Activated CD4-positive, alpha-beta T cell treated with anti-CD3 and anti-CD28 coated beads, Interleukin-2, Interleukin-4, amounts not matched to agents 100 ng/mL and 50 ng/mL, durations not matched to agents 16 hours and 8 hours (primary cell): ENCODE measurements at places on chromosomes 13 and 19.

GRCh38 chr19:12685831-12686230 lies 2.0 kb upstream of the GNG14 start:
- DNase-seq: no peak

DNA sequence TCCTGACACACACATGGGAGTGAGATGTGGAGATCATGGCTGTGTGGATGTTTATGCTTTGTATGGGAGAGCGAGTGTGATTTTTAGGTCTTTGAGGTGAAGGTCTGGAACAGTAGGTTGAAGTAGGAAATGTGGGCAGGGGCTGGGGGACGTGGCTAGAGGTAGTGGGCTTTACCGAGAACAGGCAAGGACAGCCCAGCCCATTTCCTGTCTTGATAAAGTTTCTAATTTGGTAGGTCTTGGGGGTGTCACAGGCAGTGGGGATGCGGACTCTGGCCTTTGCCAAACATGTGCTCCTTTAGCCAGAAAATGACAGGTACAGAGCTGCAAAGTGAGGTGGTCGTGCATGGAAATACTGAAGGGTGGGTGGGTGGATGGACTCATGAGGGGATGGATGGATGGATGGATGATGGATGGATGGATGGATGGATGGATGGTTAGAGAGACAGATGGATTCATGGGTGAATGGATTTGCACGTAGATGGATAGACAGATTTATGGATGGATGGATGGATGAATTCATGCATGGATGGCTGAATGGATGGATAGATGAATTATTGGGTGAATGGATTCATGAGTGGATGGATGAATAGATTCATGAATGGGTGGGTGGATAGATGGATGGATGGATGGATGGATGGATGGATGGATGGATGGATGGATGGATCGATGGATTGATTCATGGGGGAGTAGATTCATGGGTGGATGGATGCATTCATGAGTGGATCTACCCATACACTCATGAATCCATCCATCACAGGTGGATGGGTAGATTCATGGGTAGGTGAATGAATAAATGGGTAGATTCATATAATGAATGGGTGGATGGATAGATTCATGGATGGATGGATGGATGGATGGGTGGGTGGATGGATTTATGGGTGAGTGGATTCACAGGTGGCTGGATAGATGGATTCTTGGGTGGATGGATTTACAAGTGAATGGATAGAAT lies 69.3 kb upstream of the USE1 start:
- no peak for DNase-seq

GRCh38 chr19:5193192-5193591 lies 147.4 kb downstream of the PTPRS start:
- DNase-seq: no peak

- no peak for DNase-seq
Measured at GRCh38 chr19:10389863-10390262, 9.5 kb upstream of the TYK2 start.

DNA sequence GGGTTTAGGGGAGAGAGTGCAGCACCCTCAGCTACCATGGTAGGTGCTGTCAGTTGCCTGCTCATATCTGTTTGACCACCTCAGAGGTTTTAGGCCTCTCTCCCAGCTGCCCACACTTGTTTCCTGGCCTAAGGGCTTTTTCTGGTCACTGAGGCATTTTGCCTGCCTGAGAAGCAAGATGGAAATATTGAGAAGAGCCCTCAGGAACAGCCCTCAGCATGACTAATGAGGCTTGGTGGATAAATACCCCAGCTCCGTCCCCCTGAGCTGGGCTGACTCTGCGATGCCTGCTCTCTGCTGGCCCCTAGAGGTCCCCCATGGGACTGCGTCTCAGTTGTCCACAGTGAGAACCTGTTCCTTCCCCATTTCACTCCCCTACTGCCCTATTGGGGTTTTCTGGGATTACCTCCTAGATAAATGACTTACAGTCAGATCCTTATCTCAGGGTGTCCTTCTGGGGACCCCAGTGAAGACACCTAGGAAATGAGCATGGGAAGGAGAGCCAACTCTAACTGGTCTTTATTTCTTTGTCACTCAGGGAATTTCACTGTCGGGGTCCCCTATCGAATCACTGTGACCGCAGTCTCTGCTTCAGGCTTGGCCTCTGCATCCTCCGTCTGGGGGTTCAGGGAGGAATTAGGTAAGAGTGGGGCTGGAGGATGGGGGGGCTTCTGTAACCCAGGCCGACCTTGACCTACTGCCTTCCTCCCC lies 13.3 kb downstream of the PALM3 start:
- peak; percentile 71 for DNase-seq

GRCh38 chr13:111303559-111303958 lies 16.9 kb upstream of the TEX29 start:
- no peak for DNase-seq

GRCh38 chr19:27660428-27660827 lies 1552.5 kb downstream of the UQCRFS1 start:
- no peak for DNase-seq

GRCh38 chr13:37481011-37481884 lies 117.3 kb downstream of the POSTN start:
- no peak for DNase-seq

DNA sequence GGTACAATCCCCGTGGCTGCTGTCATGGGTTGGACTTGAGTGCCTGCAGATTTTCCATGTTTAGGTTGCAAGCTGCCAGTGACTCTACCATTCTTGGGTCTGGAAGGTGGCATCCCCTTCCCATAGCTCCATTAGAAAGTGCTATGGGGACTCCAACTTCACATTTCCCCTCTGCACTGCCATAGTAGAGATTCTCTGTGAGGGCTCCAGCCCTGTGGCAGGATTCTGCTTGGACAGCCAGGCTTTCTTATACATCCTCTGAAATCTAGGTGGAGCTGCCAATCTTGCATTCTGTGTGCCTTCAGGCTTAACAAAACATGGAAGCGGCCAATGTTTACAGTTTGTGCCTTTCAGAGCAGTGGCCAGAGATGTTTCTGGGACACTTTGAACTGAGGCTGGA lies 636.2 kb downstream of the SLITRK6 start:
- DNase-seq: no peak

DNA sequence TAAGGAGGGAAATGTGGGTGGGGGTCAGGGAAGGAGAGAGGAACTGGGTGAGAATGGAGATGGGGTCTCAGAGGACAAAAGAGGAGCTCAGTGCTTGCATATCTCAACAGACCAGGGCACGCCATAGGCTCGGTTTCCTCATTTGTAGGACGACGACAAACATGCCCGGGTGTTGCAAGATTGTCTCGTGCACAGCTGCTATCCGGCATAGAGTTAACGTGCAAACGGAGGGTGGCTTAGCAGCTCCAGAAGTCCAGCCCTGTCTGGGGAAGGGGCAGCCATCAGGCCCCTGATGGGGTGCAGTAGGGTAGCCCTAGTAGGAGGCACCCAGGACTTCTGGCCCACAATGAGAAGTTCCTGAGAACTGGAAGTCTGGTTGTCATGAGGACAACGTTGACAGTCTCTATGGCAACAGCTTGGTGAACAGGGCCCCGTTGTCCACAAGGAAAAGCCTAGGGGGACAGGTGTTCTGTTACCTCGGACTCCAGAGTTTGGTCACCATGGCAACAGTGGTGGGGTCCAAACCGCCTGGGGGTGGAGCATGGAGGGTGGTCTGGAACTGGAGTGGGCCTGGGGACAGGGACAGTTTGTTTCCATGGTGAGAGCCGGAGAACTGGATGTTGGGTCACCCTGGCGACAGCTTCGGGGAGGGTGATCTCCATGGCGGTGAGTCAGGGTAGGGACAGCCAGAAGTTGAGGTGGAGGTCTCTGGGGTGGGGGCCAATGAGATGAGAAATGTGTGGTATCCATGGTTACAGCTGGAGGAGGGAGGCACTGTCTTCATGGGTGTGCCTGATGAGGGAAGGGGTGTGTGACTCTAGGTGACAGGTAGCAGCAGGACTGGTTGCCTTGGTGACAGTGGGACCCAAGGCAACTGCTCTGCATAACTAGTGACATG lies 16.8 kb downstream of the TM6SF2 start:
- DNase-seq: no peak

GRCh38 chr13:112994084-112994780 lies 25.2 kb downstream of the MCF2L start:
- DNase-seq: no peak

DNA sequence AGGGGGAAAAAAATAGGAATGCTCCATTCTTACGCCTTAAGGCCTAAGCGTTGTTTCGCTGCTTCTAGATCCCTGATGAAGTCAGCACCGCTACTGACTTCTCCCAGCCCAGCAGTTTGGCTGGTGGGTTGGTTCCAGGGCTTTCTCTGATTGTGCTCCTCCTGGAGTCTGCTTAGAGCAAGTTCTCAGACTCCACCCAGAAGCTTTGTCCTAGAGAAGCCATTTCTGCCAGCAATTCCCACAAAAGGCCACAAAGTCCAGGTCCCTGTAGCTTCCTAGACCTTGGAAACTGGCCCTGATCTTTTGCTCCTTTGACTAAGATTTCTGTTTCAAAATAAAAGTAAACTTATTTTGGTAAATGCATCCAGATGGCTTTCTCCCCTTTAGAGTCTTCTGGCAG lies 65.4 kb downstream of the KCTD12 start:
- DNase-seq: no peak

DNA sequence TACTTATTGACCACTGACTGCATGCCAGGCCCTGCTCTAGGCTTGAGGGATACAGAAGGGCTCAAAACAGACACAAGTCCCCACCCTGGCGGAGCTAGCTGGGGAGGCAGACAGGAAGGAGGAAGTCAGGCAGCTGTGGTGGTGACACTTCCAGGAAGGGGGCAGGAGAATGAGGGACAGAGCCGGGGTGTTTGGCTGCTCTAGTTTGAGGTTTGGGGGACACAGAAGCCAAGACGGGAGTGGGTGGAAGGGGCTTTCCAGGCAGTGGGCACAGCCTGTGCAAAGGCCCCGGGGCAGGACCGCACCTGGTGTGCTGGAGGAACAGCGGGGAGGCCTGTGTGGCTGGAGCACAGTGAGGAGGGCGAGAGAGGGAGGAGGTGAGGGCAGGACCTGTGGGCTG lies 4.0 kb downstream of the MRPL54 start:
- DNase-seq: no peak

DNA sequence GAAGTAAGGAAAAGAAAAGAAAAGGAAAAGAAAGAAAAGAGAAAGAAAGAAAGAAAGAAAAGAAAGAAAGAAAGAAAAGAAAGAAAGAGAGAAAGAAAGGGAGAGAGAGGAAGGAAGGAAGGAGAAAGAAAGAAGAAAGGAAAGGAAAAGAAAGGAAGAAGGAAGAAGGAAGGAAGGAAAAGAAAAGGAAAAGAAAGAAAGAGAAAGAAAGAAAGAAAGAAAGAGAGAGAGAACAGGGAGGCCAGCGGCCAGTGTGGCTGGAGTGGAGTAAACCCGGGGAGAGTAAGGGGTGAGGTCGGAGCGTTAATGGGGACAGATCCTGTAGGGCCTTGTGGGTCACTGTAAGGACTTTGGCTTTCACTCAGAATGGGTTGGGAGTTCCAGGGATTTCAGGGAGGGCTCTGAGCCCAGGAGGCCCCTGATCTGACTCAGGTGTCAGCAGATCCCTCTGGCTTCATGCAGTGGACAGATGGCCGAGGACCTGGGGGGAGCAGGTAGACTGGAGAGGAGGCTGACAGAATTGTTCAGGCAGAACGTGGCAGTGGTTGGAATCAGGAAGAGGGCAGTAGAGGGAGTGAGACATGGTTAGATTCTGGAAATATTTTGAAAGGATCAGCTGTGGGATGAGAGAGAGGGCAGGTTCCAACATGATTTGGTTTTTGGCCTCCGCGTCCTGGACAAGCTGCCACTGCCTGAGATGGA lies 19.8 kb upstream of the FXYD3 start:
- DNase-seq: no peak
